ENCODE measurements at places on chromosomes 3 and 15. TPM values are rescaled to one million over a fixed set of nuclear protein-coding genes. Genes with fewer than 3 reads are reported as not detected.

Gene FSIP1
- 0.28 TPM for total RNA-seq

Gene MKRN3
- 2.5 TPM for total RNA-seq

Gene TMEM45A
- total RNA-seq = 13.6 TPM

Gene AMOTL2
- total RNA-seq = 33.2 TPM

Gene PHC3
- total RNA-seq = 26.7 TPM

Gene SLC15A2
- 3.8 TPM for total RNA-seq

Gene CYP1A2
- not detected for total RNA-seq

Gene VWA5B2
- not detected for total RNA-seq

Gene CATSPER2
- 3.5 TPM for total RNA-seq

Gene GRM2
- total RNA-seq = 0.08 TPM
